ENCODE measurements at places on chromosomes 16 and 17.
A peak's percentile ranks its signal among the peaks of the same experiment; 100 is the strongest.

- DNase-seq: no peak
Observed at GRCh38 chr17:34399725-34400124, 36.7 kb upstream of the CCL1 start.

DNA sequence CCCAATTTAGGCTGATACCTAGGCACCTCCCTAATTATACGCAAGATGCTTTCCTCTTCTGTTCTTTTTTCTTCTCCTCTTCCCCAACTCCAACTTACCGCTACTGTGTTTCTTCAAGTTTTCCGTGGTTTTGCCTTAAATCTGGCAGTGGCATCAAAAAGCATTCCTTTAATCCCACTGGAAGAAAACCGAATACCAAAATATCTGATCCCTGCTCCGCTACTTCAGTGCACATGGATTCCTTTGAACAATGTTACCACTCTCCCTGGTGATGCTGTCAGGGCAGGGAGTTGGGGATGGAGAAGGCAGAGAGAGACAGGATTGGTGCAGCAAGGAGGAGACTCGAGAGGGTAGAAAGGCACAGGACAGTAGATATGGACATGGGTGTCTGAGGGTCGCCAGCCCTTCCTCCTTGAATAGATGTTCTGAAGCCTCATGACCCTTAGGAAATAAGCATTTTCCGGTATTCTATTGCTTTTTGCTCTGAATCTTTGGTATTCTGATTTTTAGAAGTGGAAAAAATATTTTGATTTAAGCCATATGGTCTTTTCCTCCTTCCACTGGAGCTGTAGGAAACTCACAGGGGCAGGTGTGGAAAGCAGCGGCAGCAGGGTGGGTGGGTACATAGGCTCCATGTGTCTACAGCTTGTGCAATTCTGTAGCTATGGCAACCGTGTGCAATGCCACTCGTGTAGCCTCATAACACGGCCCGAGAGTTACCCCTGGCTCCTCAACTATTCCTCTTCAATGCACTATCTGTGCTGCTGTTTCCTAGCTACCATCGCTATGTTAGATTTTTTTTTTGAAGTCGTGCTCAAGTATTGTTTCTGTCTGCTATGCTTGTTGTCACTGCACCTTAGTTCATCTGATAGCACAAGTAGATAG, 32.3 kb upstream of the TANC2 start:
- no peak for DNase-seq

GRCh38 chr16:58339452-58339981, 44.7 kb upstream of the PRSS54 start:
- DNase-seq: peak; percentile 41

DNA sequence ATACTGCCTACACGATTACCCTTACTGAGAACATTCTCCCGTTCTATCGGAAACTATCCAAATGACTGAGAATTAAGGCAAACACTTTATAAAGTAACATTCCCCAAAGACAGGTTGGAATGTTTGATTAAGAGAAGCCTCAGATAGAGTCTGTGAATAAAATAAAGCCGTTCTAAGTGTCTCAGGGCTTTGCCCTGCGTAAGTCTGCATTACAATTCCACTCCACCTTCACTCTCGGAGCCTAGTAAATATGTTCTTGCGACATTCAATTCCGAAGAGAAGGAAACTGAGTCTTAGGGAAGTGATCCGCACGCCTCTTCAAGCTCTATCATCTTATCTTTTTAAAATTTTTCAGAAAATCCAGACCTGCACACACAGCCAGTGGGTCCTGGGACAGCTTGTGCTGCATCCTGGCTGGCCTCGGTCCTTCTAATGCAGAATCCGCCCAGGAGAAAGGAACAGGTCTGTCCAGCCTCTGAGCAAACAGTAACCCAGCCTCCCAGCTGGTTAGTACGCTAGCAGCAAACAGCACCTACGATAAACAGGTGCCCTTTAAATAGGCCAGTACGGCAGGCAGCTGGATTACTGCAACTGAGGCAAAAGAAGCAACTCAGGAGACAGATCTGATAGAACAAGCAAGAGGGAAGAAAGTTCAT, 254.1 kb upstream of the IRX3 start:
- DNase-seq: no peak

DNA sequence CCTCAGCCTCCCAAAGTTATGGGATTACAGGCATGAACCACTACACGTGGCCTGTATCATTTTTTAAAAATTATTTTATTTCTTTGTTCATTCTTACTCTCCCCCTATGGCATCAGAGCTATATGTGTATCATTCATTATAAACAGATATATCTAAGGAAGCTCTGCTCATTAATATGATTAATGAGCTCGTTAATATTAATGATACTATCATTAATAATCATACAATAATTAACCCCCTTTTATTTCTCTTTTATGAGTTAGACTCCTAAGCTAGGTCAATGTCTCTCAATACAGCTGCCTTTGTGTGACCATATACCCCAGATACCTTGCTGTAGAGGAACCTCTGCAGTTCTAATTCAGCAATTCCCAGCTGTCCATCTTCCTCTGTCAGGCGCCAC, 4.5 kb upstream of the RSKR start:
- no peak for DNase-seq

GRCh38 chr16:53546988-53547391, 44.0 kb upstream of the AKTIP start:
- peak; percentile 59 for DNase-seq

DNA sequence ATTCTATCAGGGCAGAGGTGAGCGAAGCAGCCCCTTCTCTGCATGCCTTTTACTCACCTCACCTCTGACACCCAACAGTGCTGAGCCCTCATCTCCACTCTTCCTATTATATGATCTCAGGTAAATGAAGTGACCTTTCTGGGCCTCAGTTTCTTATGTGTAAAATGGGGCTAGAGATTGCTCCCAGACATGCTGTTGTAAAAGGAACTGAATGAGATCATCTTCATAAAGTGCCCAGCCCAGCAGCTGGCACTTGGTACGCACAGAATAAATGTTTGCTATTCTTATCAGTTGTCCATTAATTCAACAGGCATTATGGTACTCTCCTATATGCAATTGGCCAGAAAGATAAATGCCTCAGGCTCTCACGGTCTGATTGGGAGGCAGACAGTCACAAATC, 4.5 kb upstream of the GALK1 start:
- no peak for DNase-seq
